ENCODE measurements at places on chromosomes 16 and 17.

DNA sequence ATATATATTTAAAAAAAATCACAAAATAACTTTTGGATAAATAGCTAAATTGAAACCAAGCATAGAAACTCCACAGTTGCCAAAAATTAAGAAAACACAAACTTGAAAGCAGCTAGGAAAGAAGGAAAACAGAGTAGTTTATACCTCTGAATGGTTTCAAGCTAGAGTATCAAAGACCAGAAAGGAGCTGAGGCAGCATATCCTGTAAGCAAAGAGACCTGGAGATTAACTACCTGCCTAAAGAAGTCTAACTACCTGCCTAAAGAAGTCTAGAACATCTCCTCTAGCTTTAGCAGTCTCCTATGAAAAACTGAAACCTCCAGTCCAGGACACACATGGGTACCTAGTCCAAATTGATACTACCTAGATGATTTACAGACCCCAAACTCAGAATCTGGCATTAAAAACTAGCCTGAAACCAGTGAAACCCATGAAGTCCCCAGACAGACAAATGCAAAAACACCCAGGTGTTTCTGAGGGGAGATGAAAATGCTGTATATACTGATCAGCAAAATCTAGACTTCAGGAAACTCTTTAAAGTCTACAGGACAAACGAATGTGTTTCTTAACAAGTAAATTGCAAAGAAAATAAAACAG, 17.6 kb downstream of the APPBP2 start:
- no peak for DNase-seq

DNA sequence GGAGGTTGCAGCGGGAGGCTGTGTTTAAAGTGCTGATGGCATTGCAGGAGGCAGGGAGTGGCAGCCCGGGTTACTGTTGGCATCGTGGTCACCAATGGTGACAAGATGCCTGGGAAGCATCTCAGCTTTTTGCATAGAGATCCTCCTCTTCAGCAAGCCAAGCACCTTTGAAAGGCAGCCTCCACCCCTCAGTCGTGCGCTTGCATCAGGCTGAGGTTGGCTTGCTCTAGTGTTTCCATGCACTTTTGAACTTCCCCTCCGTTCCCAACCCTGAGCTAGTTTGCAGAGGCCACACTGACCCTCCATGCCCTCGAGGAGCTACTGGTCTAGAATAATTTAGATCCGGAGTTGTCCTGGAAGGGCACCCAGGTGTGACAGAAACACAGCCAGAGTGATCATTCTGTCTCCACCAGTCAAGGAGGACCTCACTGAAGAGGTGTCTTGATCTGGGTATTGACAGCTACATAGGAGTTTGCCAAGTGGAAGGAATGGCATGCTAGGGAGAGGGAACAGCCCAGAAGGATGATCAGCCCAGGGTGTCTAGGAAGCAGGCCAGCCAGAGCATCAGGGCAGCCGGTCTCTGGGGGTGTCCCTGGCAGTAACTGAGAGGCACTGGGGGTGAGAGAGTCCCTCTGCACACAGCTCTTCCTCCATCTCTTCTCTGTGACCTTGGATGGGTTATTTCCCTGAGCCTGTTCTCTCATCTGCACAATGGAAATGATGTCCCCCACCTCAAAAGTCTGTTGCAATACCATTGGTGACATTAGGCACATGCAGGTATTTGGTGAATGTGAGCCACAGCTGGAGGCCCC, 7.7 kb downstream of the BEAN1 start:
- no peak for DNase-seq

DNA sequence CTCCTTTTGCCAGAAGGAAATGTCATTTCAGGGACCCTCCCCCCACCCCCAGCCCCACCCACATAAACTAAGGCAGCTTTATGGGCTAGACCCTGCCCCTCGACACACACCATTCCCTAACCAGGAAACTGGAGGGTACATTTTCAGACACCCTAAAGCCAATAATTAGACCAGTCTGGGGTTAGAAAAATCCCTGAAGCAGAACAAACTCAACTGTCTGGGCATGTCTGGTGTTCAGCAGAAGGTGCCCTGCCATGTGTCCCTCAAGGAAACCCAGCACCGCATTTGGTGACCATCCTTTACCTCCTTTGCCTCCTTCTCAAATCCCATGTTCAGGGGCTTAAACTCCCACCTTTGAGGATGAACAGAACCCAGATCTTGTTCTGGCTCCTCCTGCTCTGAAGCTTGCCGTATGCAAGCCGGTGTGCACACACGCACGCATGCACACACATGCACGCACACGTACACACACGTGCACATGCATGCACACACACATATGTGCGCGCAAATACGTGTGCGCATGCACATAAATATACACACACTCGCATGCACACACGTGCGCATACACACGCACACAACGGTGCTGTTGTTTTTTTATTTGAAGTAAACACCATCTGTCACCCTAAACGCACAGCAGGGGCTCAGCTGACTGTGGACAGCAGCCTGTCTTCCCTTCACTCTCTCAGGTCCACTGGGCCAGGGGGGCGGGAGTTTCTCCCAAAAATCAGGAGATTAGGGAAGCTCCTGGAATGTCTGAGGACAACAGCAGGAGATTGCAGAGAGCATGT, 156.8 kb upstream of the TNRC6C start:
- DNase-seq = no peak

DNA sequence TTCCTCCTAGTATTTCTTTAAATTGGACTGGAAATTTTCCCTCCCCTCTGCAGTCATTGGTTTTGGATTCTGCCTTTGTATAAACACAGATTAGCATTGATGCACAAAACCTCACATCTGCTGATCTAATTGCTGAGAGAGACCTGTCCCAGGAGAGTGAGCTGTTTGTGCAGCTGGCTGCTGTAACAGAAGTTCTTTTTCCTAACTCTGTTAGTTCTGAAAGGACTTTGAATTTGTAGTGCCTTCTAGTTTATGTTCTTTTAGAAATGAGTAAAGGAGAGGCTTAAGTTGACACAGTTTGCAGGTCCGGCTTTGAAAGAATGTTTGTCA, 45.2 kb upstream of the KPNB1 start:
- no peak for DNase-seq

GRCh38 chr17:19724501-19725420, 8.4 kb upstream of the SLC47A2 start:
- no peak for DNase-seq

DNA sequence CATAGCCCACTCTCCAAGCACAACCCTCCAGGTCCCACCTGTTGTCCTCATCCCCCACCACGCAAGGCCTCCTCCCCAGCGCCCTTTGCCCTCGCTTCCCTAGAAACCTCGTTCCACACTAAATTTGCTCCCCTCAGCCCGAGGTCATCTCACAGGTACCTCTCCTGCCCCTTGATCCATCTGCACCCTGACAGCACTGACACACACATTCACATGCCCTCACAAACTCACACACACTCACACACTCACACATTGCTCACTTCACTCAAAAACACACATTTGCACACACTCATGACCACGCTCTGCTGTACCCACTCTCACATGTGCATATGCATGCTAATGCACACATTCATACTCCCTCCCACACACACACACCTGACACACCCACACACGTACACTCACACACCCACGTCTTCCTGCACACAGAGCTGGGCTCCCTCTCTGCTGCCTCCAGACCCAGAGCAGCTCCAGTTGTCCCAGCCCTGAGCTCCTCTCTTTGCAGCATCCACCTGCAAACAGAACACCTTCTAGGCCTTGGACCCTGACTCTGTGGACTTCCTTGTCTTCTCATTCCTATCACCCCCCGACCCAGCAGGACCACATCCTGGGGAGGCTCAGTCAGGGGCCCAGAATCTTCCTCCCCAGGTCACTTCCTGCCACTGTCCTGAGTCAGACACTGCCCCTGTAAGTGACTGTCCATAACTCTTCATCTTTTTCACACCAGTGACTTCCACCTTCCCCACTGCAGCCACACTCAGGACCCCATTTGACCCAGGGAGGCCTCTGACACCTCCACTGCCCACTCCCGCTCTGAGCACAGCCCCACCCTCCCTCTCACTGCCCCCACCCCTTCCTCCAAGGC, 4.9 kb downstream of the ASGR2 start:
- no peak for DNase-seq
